NCI-H1105 treated with DMSO at 0.1 percent for 48 hours (cell line): ENCODE measurements at places on chromosomes 5 and 9.

GRCh38 chr9:93089024-93089423, 7.0 kb upstream of the CARD19 start:
- no peak for DNase-seq

DNA sequence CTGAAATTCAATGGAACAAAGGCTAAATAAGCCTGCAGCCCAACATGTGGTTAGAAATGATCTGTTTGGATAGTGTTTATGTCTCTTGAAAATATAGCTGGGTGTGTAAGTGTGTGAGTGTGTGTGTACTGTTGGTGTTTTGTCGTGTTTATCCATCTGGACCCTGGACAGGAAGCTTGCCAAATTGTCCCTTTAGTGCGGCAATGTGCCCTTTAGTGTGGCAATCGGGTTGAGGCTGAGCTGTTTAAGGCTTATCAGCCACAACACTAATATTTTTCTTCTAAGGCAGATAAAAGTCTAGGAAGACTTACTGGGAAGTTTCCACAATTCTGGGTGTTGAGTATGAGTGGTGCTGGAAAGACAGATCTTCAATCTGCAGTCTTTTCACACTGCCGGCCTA, 180.2 kb downstream of the YTHDC2 start:
- DNase-seq, result no peak

- no peak for DNase-seq
These were observed 138.4 kb downstream of the GADD45G start for GRCh38 chr9:89743216-89743572.

GRCh38 chr9:95138474-95138873, 179.0 kb downstream of the FANCC start:
- peak; percentile 96 for DNase-seq

GRCh38 chr5:27748847-27749246, 710.5 kb upstream of the CDH9 start:
- DNase-seq, result no peak

DNA sequence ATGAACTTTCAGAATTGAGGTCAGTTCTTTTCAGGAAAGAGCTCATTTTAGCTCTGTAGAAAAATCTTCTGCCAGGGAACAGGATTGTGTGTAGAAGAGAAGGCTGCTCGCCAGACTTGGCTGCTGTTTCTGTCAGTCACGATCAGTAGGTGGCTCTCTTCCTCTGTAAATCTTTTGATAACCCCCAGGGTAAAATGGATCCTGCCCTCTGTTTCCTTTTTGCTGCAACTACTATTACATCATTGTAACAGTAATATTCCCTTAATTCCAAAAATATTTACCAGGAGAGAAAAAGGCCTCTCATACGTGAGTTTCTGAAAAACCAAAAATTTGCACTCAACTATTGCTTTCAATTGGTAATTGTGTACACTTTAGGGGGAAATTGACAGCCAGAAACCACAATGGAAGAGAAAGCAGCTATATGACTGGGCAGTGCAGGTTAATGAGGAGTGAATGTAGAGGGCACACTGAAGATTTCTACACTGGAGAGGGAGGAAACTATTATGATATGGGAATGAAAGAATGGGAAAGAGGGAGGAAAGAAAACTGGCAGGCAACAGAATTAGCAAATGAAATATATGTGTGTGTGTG, 12.3 kb downstream of the IFNA21 start:
- no peak for DNase-seq

DNA sequence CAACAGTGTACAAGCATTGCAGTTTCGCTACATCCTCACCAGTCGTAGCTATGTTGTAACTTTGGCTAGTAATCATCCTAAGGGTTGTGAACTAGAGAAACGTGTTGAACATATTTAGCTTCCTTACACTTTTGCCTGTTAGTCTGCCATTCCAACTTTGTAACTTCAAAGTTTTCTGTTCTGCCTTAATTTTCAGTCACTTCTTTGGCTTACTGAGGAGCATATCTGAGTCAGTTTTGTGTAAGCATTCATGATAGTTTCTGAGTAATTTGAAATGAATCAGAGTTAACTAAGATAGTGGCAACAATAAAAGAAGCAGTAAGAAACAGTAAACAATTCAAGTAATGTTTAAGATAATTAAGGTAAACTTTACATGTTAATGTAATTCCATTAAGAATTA, 58.9 kb upstream of the MCCC2 start:
- DNase-seq, result no peak

GRCh38 chr9:111914749-111915424, 18.3 kb downstream of the UGCG start:
- DNase-seq, result peak; percentile 83

DNA sequence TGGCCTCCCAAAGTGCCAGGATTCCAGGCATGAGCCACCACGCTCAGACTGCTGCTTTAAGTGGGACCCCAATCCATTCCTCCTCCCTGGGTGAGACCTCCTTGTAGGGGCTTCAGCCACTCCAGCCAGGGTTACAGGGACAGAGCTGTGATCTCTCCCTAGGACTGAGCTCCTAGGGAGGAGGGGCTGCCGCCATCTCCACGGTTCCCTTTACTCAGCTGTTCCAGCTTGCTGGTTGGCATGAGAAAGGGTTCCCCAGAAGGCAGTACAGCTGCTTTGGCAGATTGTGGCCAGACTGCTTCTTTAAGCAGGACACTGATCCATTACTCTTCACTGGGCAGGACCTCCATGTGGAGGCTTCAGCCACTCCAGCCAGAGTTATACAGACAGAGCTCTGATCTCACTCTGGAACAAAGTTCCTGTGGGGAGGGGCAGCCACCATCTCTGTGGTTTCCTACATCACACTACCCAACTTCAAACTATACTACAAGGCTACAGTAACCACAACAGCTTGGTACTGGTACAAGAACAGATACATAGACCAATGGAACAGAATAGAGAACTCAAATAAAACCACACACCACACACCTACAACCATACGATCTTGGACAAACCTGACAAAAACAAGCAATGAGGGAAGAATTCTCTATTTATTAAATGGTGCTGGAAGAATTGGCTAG, 7.2 kb downstream of the INSL6 start:
- no peak for DNase-seq

DNA sequence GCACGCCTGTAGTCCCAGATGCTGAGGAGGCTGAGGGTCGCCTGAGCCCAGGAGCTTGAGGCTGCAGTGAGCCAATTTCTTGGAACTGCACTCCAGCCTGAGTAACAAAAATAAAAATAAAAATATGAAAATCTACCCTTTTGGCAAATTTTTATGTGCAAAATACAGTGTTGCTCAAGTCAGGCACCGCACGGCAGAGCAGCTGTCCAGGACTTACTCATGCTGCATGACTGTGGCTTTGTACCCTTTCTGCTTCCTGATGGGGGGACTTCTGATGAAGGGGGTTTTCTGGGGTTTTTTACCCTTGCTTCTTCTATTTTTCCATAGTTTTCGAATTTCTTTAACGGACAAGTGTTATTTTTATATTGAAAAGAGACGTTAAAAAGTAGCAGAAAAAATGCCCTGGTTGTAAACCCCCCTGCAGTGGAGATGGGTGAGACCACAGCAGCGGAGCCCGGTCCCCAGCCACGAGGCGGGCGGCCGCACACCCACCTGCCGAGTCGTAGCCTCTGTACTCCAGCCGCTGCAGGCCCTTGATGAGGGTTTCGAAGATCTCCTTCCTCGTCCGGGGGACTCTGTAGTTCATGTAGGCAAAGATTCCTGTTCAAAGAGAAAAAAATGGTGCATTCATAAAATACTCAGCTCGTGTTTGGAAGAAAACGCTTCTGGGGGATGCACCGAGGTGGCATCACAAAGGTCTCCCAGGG, 15.0 kb downstream of the GFPT2 start:
- DNase-seq, result no peak

- DNase-seq, result peak; percentile 39
These were observed 23.5 kb downstream of the FAM163B start for GRCh38 chr9:133585481-133586351.

GRCh38 chr5:82885627-82886389, 191.4 kb downstream of the TMEM167A start:
- DNase-seq, result no peak

GRCh38 chr5:34858790-34859189, 19.8 kb downstream of the TTC23L start:
- no peak for DNase-seq

DNA sequence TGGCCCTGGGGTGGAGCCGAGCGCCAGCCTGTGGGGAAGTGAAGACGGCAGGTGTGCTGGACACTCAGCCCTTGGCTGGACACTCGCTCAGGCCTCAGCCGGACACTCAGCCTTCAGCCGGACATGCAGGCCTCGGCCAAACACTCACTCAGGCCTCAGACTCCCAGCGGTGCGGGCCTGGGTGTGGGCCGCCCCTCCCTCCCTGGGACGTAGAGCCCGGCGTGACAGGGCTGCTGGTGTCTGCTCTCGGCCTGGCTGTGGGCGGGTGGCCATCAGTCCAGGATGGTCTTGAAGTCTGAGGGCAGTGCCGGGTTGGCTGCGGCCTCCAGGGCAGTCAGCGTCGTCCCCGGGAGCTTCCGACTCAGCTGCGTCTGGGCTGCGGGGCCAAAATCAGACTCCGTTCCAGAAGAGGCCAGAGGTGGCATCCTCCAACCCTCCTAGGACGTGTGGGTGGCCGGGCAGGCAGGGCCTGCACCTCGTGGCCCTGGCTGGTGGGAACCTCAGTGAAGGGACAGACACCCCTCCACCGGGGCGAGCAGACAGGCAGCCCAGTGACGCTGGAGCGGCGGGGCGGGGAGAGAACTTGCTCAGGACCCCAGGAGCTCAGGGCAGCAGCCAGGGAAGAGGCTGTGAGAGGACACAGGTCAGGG, 28.4 kb downstream of the SLC6A18 start:
- DNase-seq, result no peak

- no peak for DNase-seq
These were observed 32.9 kb upstream of the DAB2IP start for GRCh38 chr9:121618504-121618903.

DNA sequence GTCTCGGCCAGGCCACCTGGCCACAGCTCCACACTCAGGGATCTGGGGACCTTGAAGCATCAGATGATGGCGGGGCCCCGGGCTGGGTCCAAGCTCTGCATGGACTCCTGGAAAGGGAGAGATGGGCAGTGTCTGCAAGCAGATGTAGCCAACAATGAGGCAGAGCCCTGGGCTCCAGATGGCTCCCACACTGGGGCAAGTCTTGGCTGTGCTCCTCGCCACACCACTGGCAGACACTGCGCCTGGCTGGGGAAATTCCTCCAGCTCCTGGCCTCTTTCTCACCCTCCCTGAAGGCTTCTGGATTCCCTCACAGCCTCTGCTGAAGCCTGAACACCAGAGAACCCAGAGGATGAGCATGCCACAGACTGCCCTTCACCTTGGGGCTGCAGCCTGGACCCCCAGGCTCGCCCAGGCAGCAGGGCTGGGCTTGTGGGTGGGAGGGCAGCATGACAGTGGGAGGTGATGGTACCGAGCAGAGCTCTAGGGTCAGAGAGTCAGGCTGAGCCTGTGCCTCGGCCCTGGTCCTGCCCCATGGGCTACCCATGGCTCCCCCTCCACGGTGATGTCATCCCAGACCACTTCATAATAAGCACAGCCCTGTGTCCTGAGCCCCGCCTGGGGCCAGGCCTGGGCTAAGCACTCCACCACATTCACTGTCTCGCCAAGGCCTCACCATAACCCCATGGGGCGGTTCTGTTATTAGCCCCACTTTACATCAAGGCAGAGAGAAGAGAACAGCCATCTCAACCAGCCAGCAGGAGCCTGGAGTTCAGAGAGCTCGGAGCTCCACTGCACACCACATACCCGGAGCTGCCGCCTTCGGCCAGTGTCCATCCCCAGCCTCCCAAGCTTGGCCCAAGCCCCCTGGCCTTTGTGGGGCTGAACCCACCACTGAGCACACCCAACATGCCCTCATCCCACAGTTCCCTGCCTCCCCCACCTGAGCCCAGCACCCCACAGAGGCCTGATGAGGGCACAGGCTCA, 62.2 kb upstream of the ADAMTS2 start:
- DNase-seq, result no peak

DNA sequence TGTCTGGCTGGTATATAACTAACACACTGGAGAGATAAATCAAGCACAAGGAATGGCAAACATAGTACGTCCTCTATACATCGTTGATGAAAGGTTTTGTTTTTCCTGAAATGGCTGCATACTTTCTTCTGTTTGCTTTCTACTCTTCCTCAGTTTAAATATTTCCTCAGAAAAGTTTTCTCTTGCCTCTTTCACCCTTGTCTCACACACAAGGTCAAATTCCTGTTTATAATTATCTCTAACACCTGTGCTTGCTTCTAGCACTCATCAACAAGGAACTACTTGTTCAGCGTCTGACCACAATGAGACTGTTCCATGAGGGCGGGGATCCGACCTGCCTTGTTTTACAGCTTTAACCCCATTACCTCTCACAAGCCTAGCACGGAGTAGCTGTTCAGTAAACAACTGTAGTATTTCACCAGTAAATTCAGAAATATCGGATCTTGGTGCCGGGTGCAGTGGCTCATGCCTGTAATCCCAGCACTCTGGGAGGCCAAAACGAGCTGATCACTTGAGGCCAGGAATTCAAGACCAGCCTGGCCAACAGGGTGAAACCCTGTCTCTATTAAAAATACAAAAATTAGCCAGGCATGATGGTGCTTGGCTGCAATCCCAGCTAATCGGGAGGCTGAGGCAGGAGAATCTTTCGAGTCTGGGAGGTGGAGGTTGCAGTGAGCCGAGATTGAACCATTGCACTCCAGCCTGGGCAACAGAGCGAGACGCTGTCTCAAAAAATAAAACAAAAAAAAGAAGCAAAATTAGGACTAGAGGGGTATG, 37.0 kb downstream of the NR6A1 start:
- DNase-seq, result no peak

- DNase-seq, result no peak
These were observed 83.8 kb downstream of the WWC1 start for GRCh38 chr5:168375214-168375613.

DNA sequence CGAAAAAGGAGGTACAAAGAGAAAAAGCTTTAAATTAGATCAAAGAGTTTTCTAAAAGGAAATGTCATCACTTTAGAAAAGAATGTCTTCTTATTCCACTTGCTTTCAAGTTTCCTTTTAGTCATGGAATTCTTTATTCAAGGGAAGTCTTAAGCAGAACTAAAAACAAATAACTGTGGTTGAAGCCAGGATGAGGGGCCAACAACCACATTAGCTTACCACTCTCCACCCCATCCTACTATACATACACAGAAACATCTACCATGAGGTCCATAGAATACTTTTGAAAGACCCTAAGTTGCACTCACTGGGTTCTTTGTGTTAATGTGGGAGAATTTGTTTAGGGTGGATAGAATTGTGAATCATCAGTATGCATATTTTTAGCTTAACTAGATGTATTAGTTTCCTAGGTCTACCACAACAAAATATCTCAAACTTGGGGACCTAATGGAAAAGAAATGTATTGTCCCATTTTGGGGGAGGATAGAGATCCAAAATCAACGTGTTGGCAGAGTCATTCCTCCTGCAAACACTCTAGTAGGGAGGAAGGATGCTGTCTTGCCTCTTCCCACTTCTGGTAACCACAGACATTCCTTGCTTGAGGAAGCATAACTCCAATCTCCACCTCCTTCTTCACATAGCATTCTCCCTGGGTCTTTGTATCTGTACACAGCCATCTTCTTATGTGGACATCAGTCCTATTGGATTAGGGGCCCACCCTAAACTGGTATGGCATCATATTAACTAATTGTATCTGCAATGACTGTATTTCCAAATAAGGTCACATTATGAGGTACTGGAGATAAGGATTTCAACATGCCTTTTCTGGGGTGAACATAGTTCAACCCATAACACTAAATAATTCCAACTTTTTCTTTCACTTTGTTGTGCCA, 239.4 kb downstream of the LURAP1L start:
- no peak for DNase-seq

GRCh38 chr5:180006141-180006540, 65.4 kb downstream of the RNF130 start:
- no peak for DNase-seq
